ENCODE measurements at places on chromosomes 16 and 17. TPM values are rescaled to one million over a fixed set of nuclear protein-coding genes. Genes with fewer than 3 reads are reported as not detected.

DNA sequence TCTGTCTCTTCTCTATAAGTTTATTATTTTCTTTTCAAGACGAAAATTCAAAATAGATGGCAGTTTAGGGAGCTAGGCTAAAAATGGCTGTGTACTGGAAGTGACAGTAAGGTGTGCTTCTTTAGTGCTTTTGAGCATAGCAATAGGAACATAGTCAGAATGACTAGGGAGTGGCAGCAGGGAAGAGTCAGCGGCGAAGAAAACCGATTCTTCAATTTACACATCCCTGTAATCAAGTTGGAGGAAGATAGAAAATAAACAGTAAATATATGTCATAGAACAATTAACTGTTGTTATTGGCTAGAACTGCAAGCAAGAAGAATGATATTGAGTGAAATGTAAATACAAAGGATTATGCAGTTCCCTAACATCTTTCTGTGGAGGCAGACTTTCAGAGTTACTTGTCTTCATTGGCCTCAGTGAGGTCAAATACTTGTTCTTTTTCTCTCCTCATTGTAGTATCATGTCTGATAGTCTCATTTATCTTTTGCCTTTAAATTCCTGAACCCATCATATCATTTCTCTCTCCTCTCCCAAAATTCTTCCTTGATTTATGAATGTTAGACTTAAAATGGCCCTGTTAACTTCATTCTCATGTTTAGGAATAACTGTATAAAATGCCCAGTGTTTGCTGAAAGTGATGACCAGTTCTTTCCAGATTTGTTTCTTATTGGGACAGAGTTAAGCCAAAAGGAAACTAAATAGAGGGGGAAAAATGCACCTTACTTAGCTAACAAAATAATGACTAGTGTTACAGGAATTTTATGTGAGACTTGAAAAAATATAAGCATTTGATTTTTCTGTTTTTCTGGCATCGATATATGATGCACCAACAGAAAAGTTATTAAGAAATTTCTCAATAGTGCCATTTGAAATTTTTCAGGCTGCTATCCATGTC is 211.4 kb downstream of the BCAS3 start:
- DNase-seq, result no peak

- no peak for DNase-seq
These were observed 32.6 kb upstream of the SBK1 start for GRCh38 chr16:28259781-28260150.

OTOP3 gene
- total RNA-seq, result not detected

TOB1 gene
- total RNA-seq, result 44.8 TPM

GRCh38 chr16:1377406-1378010 is 25.8 kb downstream of the GNPTG start:
- no peak for DNase-seq

PGAP3 gene
- 20.2 TPM for total RNA-seq

DNA sequence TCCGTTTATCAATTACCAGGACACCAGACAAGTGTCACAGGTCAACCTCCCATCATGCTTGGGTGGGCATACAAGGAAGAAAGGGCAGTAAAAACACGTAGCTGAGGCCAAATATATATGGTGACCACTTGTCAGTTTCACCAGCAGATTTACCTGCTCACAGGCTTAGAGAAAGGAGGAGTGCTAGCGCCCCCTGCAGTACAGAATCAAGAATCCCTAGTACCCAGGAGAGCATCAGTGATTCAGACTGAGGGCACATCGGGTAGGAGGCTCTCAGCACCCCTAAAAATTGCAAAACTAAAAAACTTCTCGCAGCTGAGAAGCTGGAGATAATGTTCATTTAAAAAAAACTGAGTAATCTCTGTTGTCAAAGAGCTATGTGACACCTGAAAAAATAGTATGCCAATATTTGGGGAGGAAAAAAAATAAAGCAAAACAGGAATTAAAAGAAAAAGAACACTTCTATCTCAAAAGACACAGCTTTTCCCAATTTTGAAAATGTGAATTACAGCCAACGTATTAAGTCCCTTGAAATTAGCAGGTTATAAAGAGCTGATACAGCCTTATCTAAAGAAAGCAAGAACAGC is 21.2 kb upstream of the MON1B start:
- no peak for DNase-seq

SOCS1 gene
- total RNA-seq, result 3.6 TPM

- DNase-seq, result no peak
These were observed 259.1 kb upstream of the ERCC4 start for GRCh38 chr16:13660807-13661206.

PFN1 gene
- 766 TPM for total RNA-seq

DNA sequence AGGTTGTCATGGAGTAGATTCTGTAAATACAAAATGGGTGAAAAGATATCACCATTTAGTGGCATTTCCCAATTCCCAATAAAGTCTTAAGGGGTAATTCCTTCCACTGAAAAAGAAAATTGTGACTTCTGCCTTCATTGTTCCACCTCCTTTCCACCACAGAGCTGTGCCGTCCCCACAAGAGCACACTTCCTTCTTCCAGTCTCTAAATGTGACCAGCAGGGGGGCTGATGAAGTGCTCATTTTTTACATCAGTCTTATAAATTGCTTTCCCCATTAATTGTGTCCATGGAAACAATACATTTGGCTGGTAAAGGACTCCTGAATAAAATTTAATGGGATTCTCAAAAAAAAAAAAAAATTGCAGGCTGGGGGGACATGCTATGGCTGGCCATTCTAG is 260.8 kb upstream of the PSMD7 start:
- no peak for DNase-seq
